BJ (cell line): ENCODE measurements at places on chromosomes 4 and X.

DNA sequence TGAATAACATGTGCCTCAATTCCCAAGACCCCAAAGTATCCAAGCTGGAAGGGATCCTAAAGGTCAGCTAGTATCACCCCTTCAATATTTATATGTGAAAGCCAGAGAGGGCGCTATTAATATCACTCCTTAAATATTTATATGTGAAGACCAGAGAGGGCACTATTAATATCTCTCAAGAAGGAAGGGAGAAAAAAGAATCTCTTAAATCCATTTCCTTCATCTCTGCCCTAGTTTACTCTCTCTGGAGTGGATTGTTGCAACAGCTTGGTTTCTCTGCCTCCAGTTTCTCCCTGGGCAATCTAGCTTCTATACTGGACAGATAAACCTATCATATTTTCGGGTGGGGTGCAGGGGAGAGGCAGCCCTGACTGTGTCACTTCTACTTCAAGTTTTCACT, 31.6 kb upstream of the MSN start:
- no peak for DNase-seq

DNA sequence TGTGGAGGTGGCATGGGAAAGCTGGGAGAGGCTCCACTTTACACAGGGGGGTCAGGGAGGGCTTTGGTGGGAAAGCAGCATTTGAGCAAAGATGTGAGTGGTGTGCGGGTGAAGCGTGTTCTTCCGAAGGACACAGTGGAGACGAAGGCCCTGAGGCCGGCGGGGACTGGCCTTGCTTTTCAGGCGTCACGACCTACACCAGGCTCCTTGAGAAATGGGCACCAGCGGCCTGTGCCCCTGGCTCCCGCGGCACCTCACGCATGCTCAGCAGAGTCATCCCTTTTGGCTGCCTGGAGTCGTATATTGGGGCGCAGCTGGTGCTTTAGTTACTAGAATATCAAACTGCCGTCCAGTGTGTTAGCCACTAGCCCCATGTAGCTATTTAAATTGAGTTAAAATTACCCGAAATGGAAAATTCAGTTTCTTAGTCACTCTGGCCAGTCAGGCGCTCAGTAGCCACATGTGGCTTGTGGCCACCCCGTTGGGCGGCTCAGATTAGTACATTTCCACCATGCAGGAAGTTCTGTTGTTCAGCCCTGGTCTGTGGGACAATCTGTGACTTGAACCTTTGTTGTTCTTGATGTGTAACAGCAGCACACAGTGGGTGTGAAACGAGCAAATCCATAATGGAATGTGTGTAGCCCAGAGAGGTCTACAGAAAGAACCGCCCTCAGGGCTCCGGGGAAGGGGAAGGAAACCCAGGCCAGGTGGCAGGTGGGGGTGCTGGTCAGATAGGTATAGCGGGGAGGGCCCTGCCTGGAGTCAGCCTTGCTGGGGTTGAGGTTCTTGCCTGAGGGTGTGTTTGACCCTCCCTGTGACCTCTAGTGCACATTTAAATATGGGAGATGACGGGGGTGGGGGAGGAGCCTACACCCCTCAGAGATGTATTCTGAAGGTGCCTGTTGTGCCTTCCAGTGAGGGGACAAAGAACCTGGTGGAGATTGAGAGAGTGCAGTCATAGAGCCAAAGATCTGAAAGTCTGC, 30.4 kb downstream of the TBC1D14 start:
- no peak for DNase-seq

- no peak for DNase-seq
These were observed 33.0 kb downstream of the NOP14 start for GRCh38 chr4:2930135-2930757.

GRCh38 chr4:103397541-103397940, 199.4 kb upstream of the CENPE start:
- DNase-seq: no peak

DNA sequence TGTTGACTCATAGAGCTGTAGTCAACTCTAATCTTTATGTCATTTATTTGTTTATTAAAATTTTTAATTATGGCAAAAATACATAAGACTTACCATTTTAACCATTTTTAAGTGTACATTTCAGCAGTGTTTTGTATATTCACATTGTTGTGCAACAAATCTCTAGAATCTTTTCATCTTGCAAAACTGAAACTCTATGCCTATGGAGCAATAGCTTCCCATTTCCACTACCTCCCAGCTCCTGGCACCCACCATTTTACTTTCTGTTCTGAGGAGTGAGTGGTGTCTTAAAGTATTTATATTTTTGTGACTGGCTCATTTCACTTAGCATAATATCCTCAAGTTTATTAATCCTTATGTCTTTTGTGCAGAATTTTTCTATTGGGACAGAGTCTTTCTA, 181.0 kb downstream of the GPAT3 start:
- no peak for DNase-seq

DNA sequence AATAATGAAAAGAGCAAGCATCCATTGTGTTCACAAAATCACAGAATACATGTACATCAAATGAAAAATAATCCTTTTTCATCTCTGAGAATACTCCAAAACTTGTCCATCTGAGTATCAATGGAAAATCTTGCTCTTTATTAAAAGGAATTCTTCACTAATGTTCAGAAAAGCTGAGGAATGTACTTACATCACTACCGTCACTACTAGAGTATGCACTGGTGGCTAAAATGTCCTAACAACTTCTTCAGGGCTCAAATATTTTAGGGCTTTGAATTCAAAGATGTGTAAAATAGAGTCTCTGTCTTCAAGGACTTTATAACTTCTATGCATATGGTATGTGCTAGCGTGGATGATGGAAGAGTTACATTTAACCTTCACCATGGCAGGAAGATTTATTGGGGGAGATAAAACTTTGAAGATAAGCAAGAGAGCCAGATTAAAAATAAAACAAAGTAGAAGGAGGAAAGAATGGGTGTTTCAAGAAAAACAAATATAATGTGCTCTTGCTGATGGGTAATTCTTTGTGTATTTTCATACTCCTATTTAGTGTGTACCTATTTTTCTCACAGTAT, 55.1 kb downstream of the DMD start:
- DNase-seq: no peak

DNA sequence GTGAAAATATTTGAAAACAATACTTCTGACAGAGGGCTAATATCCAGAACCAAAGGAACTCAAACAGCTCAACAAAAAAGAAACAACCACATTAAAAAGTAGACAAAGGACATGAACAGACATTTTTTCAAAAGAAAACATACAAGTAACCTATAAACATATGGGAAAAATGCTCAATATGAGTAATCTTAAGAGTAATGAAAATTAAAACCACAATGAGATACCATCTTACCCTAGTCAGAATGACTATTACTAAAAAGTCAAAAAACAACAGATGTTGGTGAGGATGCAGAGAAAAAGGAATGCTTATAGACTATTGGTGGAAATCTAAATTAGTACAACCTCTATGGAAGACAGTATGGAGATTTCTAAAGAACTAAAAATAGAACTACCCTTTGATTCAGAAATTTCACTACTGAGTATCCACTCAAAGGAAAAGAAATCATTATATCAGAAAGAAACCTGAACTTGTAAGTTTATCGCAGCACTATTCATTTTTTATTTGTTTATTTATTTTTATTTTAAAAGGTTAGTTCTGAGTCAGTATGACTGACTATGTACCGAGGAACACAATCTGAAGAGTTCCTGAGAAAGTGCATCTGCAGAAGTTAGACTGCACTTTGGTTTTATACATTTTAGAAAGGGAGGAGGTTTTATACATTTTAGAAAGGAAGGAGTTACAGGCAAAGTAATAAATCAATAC, 231.3 kb downstream of the INPP4B start:
- peak; percentile 56 for DNase-seq
